CD4-positive, alpha-beta T cell treated with Interleukin-17A for 4 hours (primary cell): ENCODE measurements at places on chromosomes 2 and 18.

DNA sequence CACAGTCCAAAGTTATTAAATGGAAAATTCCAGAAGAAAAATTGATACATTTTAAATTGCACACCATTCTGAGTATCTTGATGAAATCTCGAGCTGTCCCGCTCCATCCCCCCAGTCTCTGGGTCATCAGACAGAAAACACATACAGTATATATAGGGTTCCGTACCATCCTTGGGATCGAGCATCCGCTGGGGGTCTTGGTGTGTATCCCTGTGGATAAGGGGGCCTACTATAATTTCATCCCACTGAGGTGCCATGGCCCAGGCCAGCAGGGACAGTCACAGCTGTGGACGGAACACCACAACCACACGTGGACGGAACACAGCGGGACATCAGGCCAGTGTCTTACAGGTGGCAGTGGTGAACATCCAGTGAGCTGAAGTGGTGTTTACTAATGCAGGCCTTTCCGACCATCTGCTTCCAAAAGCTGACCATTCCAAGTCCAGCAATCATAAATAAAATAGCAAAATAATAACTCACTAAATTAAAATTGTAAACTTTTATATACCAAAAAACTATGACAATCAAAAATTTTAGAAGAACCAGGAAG lies 14.0 kb downstream of the TWIST2 start:
- DNase-seq, result no peak

DNA sequence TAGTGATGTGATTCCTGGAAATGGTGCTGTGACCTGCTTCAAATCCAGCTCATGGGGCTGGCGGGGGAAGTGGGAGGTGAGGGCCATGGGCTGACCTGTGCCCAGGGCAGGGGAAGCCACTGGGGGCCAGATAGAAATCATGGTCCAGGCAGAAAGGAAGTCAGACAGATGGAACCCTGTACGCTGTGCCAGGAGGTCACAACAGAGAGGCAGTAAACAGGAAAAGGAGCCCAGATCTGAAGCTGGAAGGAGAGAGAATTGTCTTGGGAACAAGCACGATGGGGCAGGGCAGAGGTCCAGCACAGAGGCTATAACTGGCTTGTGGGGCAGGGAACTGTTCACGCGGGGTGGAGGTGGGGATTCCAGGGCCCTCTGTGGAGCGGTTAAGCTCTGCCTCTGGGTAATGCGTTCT lies 76.0 kb downstream of the RNF144A start:
- DNase-seq, result no peak

DNA sequence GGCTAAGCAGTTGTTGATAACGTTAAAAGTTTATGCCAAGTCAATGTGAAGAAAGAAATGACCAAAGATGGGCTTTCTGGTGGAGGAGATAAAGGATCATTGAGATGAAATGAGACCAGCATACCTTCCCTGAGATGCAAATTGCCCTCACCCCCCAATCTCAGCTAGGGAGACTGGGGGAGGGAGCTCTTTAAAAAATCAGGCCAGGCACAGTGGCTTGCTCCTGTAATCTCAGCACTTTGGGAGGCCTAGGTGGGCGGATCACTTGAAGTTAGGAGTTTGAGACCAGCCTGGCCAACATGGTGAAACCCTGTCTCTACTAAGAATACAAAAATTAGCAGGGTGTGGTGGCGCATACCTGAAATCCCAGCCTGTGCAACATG lies 30.9 kb upstream of the KCMF1 start:
- no peak for DNase-seq

DNA sequence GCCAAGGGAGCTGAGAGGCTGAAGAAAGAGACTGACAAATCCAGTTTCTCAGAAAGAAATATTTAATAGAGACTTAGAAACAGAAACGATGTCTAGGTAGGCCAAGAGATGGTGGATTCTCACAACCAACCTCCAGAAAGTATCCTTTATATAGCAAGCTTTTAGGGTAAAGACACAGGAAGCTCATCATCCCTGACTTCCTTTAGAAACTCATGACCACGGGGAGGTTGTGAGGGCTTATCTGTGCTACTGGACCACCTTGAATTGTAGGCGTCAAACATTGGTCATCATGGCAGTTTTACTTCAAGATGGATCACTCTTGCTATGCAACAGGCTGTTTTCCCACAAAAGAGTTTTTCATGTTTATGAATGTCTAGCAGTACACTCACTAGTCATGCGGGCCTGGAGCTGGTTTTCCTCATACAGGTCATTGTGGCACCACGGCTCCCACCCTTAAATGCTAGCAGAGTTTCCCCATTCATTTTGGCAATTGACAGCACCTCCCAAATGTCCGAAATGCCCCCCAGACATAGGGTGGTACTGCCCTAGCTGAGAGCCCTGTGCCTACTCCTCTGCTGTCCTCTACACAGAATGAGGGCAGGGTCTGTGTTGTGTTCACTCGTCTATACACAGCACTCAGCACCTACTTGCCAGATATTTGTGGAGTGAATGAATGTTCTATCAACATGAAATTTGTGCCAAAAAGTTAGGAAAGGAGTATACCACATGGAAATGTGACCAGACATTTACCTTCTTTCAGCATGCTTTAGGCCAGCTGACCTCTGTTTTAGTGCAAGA lies 89.0 kb downstream of the TMEM247 start:
- no peak for DNase-seq

DNA sequence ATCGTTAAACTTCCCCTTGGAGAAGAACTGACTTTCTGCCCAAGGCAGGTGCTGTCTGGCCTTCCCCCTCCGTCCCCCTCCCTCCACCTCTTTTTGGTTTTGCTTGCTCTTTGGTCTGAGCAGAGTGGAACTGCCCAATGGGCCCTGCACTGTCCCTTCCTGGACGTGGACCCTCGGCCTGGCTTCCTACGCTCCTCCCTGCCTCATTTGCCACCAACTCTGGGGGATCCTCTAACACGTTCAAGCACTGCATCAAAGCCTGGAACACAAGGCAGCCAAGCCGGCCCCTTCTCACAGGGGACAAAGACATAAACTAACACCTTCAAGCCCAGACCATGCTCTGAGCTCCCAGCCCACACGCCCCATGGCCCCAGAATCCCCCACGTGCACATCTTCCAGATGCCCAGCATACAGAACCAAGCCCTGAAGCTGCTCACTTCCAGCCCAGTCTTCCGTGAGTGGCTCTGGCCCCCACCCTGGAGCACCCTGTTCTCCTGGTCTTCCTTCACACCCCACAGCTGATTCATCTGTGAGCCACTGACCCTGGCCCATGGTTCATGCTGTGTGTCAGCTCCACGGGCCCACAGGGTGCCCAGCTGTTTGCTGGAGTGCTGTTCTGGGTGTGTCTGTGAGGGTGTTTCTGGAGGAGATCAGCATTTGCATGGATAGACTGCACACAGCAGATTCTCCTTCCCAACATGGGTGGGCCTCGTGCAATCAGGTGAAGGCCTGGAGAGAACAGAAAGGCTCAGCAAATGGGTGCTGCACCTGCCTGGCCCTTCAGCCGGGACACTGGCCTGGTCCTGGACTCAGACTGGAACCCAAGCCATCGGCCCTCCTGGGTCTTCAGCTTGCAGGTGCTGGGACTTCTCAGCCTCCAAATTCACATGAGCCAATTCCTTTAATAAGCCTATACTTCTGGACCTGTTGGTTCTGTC lies 247.1 kb upstream of the SALL3 start:
- DNase-seq, result no peak

GRCh38 chr2:232633413-232634205 lies at the start of gene EFHD1:
TSS of gene EFHD1 (plus strand) at chr2:232633604. CDS start at chr2:232633705, 101 bp downstream.
- peak; percentile 69 for DNase-seq

DNA sequence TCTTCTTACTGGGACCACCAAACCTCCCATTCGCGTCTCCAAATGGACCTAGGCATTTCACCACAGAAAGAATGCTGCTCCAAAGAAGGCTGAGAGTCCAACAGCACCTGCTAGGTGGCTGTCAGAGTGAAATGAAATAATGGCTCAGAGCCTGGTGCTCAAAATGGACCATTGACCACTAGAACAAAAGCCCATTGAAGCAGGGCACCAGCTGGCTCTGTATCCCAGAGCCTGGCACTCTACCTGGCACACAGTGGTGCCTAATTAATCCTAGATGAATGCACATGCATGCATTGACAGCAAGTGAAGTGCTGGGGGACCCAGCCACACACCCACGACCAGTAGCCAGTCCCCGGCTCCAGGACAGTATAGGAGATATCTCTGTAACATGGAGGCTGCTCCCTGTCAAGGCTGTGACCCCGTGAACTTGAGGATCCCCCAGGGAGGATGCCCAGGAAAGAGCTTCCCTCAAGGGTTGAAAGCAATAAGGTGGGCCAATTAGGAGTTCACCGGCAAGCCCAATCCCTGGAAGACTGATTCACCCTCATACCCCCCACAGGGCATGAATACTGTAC lies 261.3 kb downstream of the TNS1 start:
- DNase-seq, result no peak

GRCh38 chr2:513981-514706 lies 163.1 kb downstream of the TMEM18 start:
- DNase-seq, result no peak

GRCh38 chr2:17728210-17728609 lies 25.4 kb downstream of the SMC6 start:
- no peak for DNase-seq

GRCh38 chr2:19038071-19039015 lies 320.1 kb downstream of the OSR1 start:
- DNase-seq, result no peak

GRCh38 chr18:2960983-2961696 lies 51.8 kb downstream of the LPIN2 start:
- DNase-seq, result no peak

GRCh38 chr2:3766824-3767223 lies 63.4 kb downstream of the DCDC2C start:
- DNase-seq, result no peak

- no peak for DNase-seq
These were observed 67.2 kb upstream of the RAB6C start for GRCh38 chr2:129912066-129912820.

- DNase-seq, result no peak
These were observed 438 bp upstream of the MAB21L4 start for GRCh38 chr2:240896394-240896793.

DNA sequence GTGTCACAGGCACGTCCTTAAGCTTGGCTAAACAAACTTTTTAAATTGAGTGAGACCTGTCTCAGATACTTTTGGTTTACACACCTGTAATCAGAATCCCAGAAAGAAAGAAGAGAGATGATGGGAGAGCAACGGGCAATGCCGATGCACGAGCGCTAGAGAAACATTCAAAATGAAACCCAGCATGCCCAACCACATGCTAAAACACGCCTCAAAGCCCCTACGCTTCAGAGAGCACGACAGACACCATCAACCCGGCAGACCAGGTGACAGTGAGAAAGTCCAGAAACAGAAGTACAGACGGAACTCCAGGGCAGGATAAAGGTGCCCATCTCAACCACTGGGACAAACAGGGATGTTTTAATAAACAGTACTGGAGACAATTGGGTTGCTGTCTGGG lies 85.5 kb downstream of the HDAC4 start:
- no peak for DNase-seq

DNA sequence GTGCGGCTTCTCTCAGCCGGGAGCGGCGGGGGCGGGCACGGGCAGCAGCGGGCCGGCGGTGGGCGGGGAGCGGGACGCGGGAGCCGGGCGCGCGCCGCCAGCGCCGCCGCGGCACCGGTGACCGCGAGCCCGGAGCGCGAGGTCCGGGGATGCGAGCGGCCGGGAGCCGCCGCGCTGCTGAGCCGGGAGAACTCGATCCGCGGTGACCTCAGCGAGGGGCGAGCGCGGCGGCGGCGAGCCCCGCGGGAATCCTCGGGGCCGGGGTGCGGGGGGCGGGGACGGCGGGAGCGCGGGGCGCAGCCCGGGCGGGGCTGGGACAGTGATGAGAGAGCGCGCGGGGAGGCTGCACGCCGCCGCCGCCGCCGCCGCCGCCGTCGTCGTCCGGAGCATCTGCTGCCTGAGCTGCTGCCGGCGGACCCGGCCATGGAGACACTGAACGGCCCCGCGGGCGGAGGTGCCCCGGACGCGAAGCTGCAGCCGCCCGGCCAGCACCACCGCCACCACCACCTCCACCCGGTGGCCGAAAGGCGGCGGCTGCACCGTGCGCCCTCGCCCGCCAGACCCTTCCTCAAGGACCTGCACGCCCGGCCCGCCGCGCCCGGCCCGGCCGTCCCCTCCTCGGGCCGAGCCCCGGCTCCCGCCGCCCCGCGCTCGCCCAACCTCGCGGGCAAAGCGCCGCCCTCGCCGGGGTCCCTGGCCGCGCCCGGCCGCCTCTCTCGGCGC lies at the start of gene MTCL1:
Gene MTCL1 (plus strand): TSS at position 319 of the 723 bp plus-strand sequence. CDS start 105 bp downstream, at position 424.
- DNase-seq, result peak; percentile 57

DNA sequence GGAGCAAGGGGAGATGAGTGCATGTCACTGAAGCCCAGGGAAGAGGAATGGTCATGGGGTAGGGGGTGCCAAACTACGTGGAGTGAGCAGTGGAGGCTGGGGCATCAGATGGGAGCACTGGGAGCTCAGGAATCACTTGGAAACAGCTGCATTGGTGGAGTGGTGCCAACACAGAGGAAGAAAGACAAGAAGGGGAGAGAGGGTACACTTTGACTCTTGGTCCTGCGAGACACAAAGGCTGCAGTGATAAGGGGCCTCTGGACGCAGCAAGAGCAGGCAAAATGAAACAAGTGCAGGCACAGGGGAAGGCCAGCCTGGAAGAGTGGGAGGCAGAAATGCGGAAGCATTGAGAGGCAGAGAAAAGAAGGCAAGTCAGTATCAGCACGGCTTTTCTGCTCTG lies 134.7 kb upstream of the SMIM21 start:
- no peak for DNase-seq

GRCh38 chr2:152355409-152355831 lies 20.4 kb downstream of the FMNL2 start:
- no peak for DNase-seq

GRCh38 chr2:138831691-138832090 lies 51.5 kb upstream of the NXPH2 start:
- DNase-seq, result no peak

- peak; percentile 46 for DNase-seq
These were observed 124.2 kb downstream of the UBE2E3 start for GRCh38 chr2:181104512-181105115.

GRCh38 chr2:98717621-98718020 lies 13.3 kb downstream of the MGAT4A start:
- no peak for DNase-seq

DNA sequence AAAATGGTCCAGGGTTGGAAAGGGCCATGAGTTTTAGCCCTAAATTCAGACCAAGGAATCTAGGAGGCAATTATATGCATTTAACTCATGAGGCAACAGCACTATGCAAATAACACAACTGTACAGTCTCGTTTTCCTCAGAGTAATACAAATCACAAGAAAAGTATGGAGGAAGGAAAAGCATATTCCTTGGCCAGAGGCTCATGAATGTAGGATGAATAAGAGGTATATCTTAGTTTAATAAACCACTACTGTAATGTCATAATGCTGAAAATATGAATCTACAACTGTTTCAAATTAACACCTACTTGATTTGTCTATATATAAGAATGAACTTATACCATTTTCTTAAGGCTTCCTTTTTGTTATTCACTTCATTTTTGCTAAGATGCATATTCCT lies 252.5 kb upstream of the TANK start:
- DNase-seq, result no peak

GRCh38 chr2:162234620-162235462 lies 8.4 kb downstream of the FAP start:
- DNase-seq, result no peak
